ENCODE measurements at places on chromosomes 16 and 17. TPM values are rescaled to one million over a fixed set of nuclear protein-coding genes. Genes with fewer than 3 reads are reported as not detected.
A peak's percentile ranks its signal among the peaks of the same experiment; 100 is the strongest.

DNA sequence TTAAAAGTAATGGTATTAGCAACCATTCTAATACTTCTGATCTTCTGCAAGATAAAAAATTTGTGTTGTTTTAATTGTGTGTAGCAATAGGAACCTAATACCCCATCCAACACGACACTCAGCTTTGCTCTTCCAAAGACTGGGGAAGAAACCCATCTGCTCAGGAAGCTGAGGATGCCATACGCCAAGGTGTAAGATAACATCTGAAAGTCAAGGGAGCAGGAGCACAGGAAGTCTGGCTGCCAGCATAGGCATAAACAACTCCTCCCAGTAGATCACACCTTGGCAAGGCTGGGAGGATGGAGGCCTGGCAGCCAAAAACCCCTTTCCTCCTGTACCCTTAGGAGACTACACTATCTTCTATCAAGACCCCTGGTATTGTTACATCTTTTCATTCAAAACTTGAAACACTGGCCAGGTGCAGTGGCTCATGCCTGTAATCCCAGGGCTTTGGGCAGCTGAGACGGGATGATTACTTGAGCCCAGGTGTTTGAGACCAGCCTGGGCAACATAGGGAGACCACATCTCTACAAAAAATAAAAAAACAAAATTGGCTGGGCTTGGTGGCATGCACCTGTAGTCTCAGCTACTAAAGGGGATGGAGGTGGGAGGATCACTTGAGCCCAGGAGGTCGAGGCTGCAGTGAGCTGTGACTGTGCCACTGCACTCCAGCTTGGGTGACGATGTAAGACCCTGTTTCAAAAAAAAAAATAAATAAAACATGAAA, 5.7 kb upstream of the SPHK1 start:
- no peak overlapping the region for H3K4me3 ChIP-seq
- no peaks in the 10 kb centered on the region for H3K36me3 ChIP-seq
- no peak overlapping the region for H3K27ac ChIP-seq
- H3K27me3 ChIP-seq = no peaks in the 10 kb centered on the region
- no peak for DNase-seq

DNA sequence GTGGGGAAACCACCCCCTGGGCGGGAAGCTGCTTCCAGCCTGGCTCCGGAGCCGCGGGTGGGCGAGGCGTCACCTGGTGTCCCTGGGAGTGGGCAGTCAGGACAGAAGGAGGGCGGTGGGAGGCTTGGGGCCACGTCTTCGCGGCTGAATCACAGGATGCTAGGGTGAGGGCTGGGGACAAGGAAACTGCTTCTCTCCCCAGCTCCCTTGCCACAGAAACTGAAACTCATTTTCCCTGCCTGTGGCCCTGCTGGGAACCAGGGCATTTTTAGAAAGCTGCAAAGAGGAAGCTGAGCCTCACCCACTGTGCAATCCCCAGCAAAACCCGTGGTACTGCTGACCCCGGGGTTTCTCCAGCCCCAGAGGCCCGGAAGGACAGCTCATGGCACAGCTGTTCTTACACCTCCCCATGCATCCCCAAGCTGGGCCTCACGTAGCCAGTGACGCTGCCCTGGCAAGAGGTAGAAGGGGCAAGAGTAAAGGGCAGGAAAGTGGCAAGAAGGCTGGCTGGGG, 8.2 kb downstream of the RHBDF2 start:
- peak overlapping the region; percentile 48 for H3K4me3 ChIP-seq
- H3K27ac ChIP-seq = peak overlapping the region; percentile 81
- no peaks in the 10 kb centered on the region for H3K27me3 ChIP-seq

ZNF423 gene
- total RNA-seq = not detected

GRCh38 chr17:58587713-58588117, 73.3 kb upstream of the MTMR4 start:
- peak; percentile 79 for DNase-seq
- H3K27ac ChIP-seq = no peak overlapping the region
- no peaks in the 10 kb centered on the region for H3K4me1 ChIP-seq
- no peaks in the 10 kb centered on the region for H3K36me3 ChIP-seq

DNA sequence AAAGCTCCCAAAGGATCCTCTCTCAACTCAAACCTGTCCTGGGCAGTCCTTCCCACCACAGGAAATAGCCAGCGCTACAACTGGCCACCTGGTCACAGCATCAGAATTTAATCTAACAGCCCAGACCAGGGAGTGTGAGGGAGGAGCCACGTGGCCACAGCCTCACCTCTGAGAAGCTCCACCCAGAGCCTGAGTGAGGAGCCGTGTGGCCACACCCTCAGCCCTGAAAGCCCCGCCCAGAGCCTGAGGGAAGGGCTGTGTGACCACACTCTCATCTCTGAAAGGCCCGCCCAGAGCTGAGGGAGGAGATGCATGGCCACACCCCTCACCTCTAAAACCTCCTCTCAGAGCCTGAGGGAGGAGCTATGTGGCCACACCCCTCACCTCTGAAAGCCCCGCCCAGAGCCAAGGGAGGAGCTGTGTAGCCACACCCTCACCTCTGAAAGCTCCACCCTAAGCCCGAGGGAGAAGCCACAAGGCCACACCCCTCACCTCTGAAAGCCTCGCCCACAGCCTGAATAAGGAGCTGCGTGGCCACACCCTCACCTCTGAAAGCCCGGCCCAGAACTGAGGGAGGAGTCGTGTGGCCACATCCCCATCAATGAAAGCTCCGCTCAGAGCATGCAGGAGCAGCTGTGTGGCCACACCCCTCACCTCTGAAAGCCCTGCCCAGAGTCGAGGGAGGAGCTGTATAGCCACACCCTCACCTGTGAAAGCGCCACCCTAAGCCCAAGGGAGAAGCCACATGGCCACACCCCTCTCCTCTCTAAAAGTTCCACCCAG, 28.6 kb downstream of the SLC38A8 start:
- peak; percentile 91 for DNase-seq
- no peaks in the 10 kb centered on the region for H3K27me3 ChIP-seq
- peaks cover 2% of the 10 kb centered on the region for H3K36me3 ChIP-seq
- peaks cover 9% of the 10 kb centered on the region for H3K4me1 ChIP-seq

ARL5C gene
- total RNA-seq = not detected

DNA sequence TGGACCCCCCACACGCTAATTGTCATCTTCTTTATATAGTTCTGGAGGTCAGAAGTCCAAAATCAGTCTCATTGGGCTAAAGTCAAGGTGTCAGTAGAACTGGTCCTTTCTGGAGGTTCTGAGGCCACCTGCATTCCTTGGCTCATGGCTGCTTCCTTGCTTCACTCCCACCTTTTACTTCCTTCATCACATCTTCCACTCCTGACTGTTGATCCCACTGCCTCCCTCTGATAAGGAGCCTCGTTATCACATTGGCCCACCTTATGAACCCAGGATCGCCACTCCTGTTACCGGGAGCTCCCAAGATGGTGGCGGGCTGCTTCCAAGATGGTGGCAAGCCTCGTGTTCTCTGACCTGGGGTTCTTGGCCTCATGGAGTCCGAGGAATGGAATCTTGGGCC, 83.0 kb downstream of the CDC27 start:
- H3K27ac ChIP-seq = no peak overlapping the region
- H3K4me3 ChIP-seq = no peak overlapping the region
- no peaks in the 10 kb centered on the region for H3K36me3 ChIP-seq
- H3K27me3 ChIP-seq = no peaks in the 10 kb centered on the region
- no peaks in the 10 kb centered on the region for H3K4me1 ChIP-seq

- no peak for DNase-seq
- no peaks in the 10 kb centered on the region for H3K4me1 ChIP-seq
- H3K4me3 ChIP-seq = no peak overlapping the region
- H3K36me3 ChIP-seq = no peaks in the 10 kb centered on the region
- H3K27me3 ChIP-seq = no peaks in the 10 kb centered on the region
- H3K27ac ChIP-seq = no peak overlapping the region
These were observed 288.3 kb upstream of the RBFOX1 start for GRCh38 chr16:7044331-7044730.

LGALS9C gene
- total RNA-seq = not detected

DNA sequence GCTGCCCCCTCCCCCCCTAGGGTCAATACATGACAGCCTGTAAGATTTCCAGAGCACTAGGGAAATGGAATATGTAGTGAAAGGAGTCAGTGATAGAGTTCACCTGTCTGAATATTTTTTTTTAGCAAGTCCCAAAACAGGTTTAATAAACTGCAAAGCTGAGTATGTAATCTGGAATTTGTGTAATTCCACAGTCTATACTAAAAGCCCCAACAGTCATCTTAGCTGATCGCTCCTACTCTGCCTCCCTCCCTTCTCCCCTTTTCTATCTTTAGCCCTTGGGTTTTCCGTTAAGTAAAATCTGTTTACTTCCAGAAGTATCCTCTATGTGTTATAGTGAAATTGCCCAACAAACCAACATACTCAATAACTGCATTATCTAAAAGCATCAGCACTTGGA, 3.5 kb downstream of the CDH13 start:
- peaks cover 50% of the 10 kb centered on the region for H3K27me3 ChIP-seq
- peaks cover 4% of the 10 kb centered on the region for H3K4me1 ChIP-seq
- H3K4me3 ChIP-seq = no peak overlapping the region
- H3K27ac ChIP-seq = no peak overlapping the region

- no peak for DNase-seq
- no peaks in the 10 kb centered on the region for H3K4me1 ChIP-seq
- peaks cover 57% of the 10 kb centered on the region for H3K36me3 ChIP-seq
- H3K27me3 ChIP-seq = no peaks in the 10 kb centered on the region
These were observed 44.9 kb upstream of the POLR3E start for GRCh38 chr16:22252317-22252716.

DNA sequence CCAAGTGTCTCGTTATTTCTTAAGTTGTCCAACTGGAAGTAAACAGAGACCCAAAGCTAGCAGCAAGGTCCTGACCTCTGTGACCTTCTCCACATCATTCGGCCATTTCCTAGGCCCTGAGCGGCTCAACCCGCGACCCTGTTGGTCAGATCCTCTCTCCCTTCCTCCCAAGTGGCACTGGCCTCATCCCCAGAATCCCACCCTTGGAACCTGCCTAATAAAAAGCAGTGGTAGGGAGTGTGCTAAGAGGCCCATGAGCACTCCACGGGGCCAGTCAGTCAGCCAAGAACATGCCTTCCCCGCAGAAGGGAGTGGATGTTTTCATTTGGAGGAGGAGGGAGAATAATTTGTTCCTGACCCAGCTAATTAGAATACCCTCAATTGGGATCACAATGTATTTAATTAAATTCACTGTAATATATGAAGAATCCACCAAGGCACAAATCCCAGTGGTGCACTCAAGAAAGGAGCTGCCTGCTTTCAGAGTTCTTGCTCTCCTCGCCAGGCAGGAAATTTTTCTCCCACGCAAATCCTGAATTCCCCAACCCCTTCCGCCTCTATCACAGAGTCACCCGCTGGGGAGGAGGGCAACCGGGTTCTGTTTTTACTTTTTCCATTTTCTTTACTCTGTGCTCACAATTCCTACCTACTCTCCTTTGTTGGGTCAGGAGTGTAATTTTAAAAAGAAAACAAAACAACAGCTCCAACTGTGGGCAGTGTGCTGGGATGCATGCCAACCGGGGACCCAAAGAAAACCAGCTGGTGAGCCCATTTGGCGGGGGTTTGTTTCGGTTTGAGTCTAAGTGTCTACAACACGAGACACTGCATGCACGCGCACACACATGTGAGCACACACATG, 153.4 kb downstream of the ZFHX3 start:
- no peaks in the 10 kb centered on the region for H3K36me3 ChIP-seq
- H3K27me3 ChIP-seq = no peaks in the 10 kb centered on the region
- DNase-seq = no peak
- no peak overlapping the region for H3K4me3 ChIP-seq

DNA sequence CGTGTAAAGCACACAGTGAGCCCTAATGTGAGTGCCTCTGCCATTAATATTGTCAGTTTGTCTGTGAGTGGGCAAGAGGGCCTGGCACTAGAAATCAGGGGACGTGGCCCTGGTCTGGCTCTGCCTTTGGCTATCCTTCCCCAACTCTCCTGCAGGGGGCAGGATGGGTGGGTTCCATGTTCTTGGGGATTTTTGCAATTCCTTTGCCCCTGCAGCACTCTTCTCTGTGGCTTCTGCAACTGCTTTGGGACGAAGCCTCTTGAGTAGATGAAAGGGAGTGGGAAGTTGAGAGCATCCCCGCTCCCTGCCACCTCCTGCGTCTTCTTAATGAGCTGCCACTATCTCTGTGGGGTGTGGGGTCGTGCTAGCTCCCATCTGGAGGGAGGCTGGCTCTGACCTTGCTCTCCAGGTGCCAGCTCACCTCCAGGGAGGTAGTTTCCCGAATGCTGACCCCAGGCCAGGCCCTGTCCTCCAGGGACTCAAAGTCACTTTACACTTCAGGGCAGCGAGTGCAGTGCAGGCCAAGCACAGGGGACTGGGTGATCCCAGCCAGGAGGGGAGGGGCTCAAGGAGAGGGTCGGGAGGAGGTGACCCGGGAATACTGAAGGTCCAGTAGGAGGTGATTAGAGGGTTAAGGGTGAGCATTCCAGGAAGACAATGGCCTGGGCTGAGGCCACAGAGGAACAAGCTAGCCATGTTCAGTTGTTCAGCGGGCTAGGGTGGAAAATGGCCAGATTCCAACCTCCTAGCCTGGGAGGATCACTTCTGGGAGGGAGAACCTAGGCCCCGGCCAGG, 121.0 kb upstream of the NLRP1 start:
- H3K36me3 ChIP-seq = no peaks in the 10 kb centered on the region
- DNase-seq = peak; percentile 26
- peaks cover 8% of the 10 kb centered on the region for H3K27me3 ChIP-seq
- H3K4me1 ChIP-seq = no peaks in the 10 kb centered on the region

DNA sequence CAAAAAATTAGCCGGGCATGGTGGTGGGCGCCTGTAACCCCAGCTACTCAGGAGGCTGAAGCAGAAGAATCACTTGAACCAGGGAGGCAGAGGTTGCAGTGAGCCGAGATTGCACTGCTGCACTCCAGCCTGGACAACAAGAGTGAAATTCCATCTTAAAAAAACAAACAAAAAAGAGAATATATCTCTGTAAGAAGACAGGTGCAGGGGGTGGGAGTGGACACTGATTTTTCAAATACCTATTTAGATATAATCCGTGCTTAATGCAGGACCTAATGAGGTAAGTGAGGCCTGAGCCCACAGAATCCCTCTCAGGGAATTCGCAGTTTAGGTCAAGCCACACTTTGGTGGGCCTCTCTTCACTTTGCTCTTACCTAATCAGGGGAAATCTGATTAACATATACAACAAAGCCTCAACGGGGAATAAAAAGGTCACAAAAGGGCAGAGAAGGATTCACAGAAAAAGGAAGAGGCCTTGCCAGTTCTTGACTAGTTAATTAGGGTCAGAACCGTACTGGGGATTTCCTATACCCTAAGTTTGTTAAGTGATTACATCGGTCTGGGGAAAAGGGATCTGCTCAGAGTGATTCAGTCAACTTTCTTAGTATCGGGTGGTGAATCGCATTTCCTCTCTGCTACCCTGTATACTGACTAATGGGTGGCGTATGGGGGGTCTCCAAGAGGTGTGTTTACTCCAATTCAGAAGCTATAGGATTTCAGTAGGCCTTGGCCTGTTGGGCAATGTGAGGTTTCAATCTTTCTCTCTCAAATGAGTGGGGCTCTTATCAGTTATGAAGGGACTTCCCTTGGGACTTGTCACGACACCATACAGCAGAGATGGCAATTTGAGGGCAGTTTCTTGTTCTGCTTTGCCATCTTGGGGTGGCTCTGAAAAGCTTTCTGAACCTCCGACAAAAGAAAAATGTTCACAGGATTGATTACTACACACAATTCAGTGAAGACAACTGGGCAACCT, 1.9 kb upstream of the NFAT5 start:
- H3K4me1 ChIP-seq = peaks cover 46% of the 10 kb centered on the region
- peak overlapping the region; percentile 91 for H3K4me3 ChIP-seq
- peak; percentile 82 for DNase-seq
- H3K27me3 ChIP-seq = no peaks in the 10 kb centered on the region
- H3K36me3 ChIP-seq = peaks cover 17% of the 10 kb centered on the region
- H3K27ac ChIP-seq = peak overlapping the region; percentile 99

GRCh38 chr16:23320693-23321092, 18.6 kb downstream of the SCNN1B start:
- H3K4me1 ChIP-seq = peaks cover 7% of the 10 kb centered on the region
- no peak overlapping the region for H3K27ac ChIP-seq
- no peak for DNase-seq
- H3K4me3 ChIP-seq = no peak overlapping the region
- H3K27me3 ChIP-seq = peaks cover 2% of the 10 kb centered on the region

Measured in activated CD4-positive, alpha-beta T cell treated with anti-CD3 and anti-CD28 coated beads for 36 hours (primary cell).